ENCODE measurements at places on chromosomes 11 and 22. TPM values are rescaled to one million over a fixed set of nuclear protein-coding genes. Genes with fewer than 3 reads are reported as not detected.

DNA sequence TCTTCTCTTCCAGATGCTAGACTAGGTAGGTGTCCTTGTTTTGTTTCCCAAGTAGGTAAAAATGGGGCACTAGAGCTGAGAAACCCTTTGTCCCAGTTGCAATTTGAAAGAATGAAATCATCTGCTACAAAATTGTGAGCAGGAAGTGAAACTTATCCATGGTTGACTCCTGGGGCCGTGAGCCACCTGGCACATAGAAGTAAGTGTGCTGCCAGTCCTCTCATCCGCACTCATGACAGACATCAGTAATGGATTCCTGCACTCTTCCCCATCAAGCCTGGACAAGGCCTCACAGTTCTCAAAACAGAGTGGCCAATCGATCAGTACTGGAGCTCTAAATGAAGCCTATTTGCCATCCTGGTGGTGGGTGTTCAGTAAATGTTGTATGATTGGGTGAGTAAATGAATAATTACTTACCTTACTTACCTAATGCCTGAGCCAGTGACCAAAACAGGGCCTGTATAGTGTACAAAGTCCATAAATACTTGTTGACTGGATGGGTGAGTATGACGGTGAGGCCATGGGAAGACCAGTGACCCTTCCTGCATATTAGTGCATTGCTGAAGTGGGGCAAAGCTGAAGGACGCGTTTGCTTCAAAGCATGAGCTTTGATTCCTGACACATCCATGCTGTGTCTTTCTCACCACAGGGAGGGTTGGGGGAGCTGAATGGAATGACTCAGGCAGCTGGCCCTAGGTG is 68.9 kb upstream of the HEPHL1 start:
- DNase-seq = no peak

DNA sequence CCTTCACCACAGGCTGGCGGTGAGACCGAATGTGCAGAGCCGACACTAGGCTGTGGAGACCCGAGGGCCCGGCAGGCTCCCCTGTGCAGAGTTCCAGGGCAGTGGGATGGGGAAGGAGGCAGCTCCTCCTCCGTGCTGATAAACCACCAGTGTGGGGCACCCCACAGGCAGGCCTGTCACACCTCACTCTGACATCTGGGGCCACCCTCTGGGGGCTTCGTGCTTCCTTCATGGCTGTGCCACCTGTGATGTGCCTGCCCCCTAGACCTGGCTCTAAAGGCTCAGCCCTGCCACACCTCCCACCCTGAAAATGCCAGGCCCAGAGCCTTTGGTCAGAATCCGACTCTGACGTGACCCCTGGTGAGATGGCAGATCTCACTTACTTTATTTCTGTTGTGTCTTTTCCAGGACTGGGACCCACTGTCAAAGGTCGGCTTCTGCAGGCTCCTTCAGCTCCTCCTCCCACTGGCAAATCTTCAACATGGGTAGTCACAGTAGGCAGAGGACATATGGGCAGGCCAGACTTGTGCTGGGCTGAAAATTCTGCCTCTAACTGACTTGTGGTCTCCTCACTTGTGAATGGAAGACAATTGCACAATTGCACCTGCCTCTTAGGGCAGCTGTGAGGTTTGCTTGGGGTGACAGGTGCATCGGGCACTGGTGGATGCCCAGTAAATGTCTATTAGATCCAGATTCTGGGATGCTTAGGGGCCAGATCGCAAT is 46.2 kb upstream of the TSKU start:
- no peak for DNase-seq

DNA sequence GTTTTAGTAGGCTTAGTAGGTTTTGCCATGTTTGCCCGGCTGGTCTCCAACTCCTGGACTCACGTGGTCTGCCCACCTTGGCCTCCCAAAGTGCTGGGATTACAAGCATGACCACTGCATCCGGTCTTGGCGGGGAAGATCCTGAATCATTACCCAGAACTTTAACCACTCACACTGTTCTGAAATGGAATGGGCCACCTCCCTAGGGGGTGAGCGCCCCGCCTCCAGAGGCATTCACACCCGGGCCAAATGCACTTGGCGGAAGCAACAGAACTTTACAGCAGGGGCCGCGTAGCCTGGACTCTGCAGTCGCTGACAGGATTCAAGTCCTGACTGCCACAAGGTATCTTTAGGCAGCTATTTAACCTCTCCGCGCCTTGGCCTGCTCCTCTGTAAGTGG is 5.4 kb downstream of the CCDC86 start:
- no peak for DNase-seq

- DNase-seq = no peak
These were observed 63.6 kb downstream of the TNRC6B start for GRCh38 chr22:40241200-40241763.

DNA sequence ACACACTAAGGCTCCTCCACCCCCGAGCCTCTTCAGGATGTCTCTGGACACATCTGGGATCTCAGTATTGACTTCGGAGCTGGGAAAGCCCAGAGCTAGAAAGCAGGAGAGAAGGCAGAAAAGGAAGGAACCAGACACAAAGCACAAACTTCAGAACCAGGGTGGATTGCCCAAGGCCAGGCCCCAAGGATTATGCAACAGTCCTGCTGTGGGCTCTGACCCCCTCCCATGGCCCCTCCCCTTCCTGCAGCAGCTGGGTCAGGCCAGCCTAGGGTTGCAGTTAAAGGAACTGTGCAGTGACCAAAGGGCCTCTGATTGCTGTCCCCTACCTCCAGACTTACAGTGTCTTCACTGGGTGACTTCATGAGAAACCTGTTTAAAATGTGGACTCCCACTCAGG is 5.3 kb downstream of the KCNE3 start:
- peak; percentile 73 for DNase-seq

Gene TRPM5
- total RNA-seq = not detected

GRCh38 chr22:19442166-19442565 is 5.3 kb downstream of the C22orf39 start:
- DNase-seq = no peak

DNA sequence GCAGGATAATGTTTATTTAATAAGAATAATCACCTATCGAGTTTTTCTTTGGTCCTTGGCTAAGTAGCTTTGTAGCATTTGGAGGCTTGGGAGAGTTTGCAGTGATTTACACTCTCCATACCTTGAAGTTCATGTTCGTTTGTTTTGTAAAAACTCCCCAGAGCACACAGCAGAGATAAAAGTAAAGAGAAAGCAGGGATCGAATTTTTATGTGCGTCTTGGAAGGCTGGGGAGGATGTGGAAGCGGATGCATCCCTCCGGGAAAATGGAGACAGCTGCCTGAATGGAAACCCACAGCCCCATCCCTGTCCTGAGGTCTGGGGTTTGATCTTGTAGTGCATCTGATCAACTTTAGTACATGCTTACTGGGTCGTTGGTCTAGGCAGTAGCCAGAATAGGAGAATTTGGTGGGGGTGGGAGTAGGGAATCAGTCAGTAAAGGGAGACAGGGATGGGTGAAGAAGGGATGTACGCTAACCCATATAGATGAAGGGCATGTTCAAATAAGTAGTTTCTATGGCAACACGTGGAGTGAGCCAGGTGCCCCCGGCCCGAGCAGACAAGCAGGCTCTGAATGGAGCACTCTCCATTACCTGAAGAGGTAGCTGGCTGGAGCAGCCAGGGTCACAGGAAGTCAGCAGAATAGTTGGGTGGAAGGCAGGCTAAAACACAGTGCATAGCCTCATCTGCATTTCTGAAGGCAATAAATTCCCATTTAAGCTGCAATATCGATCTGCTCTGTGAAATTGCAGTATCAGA is 147.8 kb downstream of the COMMD9 start:
- DNase-seq = no peak

Gene TMPRSS5
- 41.7 TPM for total RNA-seq

Gene ELFN2
- total RNA-seq = 3.5 TPM

GRCh38 chr11:116895048-116895757 is 57.8 kb upstream of the APOA1 start:
- peak; percentile 16 for DNase-seq

Gene TMEM86A
- 11.0 TPM for total RNA-seq

DNA sequence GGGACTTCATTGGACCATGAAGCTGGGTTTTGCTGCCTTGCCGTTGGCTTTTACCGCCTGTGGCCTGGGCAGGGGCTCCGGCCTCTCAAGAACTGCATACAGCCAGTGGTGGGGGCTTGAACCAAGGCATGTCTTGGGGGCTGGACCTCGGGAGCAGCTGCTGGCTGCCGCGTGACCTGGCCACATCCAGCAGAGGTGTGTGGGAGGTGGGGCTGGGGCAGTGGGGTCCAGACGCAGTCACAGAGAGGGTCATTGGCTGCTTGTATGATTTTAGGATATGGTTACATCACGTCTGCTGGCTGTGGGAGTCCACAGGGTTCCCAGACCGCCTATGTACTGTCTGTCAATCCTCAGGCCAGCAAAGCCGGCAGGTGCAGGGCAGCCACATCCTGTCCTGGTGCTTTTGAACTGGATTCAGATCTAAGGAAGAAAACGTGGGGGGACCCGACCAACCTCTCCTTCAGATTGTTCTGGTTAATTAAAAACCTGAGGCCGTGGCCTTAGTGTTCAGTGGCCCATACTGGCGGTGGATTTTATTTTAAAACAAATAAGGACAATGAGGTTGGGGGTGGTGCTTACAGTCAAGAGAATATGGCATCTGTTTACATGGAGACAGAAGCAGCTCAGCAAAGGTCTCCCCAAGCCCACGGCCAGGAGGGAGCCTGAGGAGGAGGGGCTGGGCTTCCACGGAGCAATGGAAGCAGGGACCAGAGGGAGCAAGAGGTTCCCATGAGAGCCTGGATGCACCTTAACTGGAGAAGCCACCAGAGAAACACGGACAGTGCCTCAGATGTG is 426.0 kb downstream of the TBC1D22A start:
- peak; percentile 7 for DNase-seq

Gene SHISA8
- total RNA-seq = not detected

Gene CSF2RB
- 14.1 TPM for total RNA-seq

Gene MUC5AC
- total RNA-seq = not detected

Gene MS4A12
- total RNA-seq = not detected

GRCh38 chr22:37157516-37158285 is 8.0 kb upstream of the IL2RB start:
- DNase-seq = no peak

GRCh38 chr11:116454020-116454645 is 318.7 kb downstream of the BUD13 start:
- DNase-seq = no peak

Gene TMPRSS13
- not detected for total RNA-seq

DNA sequence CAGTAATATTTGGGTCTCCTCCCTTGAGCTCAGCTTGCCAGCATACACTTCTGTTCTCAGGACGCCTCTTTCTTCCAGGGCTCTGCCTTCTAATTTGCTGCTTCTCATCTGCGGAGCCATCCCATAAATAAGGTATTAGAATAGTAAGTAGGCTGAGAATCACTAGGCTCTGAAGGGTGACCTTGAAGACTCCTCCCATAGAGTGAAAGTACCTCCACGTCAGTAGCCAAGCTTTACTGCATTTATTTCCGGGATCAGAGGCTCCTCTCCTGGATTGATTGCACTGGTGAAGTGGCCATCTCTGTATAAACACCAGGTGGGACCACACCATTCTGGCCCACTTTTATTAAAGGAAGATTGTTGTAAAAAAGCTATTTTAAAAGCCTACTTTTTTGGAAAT is 315.5 kb downstream of the FAT3 start:
- no peak for DNase-seq

GRCh38 chr11:40054631-40055030 is 1404.8 kb downstream of the LRRC4C start:
- DNase-seq = no peak

Gene MADD
- total RNA-seq = 54.9 TPM

DNA sequence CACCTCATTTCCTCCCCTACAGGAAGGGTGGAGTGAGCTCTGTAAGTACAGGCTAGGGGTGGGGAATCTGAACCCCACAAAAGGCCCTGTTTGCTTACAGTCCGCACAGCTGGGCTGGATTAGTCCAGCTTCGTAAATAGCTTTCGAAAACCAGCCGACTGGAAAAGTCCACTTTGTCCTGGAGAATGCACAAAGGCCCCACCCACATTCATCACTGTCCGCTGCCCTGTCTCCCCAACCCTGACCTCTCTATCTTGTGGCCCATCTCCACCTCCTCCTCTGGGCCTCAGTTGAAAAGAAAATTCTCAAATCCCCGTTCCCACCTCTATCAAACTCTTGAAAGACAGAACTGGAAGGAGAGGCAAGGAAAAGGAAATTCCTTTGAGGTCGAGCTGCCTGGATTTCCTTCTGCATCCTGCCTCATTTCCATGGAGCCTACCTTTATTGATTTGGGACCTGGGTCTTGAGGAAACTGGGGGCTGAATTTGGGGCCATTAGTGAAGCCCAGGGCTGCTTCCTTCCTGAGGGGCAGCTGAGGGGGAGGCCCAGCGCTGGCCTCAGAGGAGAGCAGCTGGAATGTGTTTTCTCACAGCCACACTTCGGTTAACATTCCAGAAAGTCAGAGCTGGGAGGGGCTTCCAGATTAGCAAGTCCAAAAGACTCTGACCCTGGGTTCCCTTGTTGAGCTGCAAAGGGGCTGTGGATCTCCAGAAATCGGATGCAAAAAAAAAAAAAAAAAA is 147.6 kb downstream of the FBXO7 start:
- DNase-seq = peak; percentile 73

DNA sequence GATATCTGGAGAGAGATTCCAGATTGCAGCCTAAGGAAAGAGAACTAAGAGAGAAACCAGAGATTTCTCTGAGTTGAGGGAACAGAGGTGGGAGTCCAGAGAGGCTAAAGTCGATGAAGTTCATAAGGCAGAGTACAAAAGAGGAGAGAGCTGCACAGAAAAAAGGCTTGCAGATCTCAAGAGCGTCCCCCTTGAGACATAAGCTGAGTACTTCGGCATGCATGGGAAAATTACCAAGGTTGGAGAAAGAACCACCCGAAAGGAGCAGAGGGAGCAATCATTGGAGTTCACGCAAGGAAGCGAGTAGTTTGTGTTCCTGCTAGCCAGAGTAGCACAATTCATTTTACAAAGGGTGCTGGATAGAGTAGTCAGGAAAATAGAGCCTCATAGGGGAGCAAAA is 293.5 kb downstream of the TMEM135 start:
- peak; percentile 12 for DNase-seq

- no peak for DNase-seq
These were observed 615 bp downstream of the ANO5 start for GRCh38 chr11:22193348-22194051.

- DNase-seq = no peak
These were observed 7.3 kb downstream of the NEAT1 start for GRCh38 chr11:65429724-65430405.

DNA sequence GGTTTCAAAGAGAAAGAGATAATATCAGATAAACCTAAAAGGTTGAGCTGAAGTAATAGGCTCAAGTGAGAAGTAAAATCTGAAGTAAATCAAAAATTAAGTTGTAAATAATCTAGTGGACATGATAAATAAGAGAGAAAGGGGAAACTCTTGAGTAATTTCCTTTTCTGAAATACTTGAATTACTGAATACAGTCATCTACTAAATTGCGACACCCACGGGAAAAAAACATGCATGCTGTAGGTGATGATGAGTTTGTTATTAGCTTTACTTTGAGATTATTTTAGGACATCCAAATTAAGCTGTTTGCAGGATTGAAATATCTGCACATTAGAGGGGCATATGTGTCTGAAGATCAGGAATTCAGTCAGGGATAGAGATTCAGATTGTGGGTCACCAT is 50.0 kb upstream of the CARD18 start:
- no peak for DNase-seq

Gene MYO18B
- not detected for total RNA-seq

DNA sequence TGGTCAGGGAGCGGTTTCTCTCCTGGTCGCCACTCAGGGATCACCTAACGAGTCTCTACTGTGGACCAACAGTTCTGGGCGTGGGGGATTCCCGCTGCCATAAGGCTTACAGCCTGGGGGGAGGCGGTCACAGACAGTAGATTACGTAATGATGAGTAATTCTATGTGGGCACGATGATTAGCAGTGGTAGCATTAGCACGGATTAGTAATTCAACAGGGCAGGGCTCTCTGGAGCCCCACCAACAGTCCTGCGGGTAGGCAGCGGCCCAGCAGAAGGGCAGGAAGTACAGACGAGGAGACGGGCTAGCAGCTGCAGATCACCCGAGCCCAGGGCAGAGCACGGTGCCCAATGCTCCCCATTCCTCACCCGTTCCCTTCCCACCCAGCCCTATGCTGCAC is 3.6 kb downstream of the SHISAL1 start:
- DNase-seq = peak; percentile 30
